ENCODE measurements at places on chromosomes 12 and 14.
A peak's percentile ranks its signal among the peaks of the same experiment; 100 is the strongest.

- DNase-seq = no peak
Measured at GRCh38 chr12:55982319-55982936, 8.6 kb downstream of the RAB5B start.

- no peak for DNase-seq
Measured at GRCh38 chr14:62455446-62455845, 589.8 kb downstream of the KCNH5 start.

DNA sequence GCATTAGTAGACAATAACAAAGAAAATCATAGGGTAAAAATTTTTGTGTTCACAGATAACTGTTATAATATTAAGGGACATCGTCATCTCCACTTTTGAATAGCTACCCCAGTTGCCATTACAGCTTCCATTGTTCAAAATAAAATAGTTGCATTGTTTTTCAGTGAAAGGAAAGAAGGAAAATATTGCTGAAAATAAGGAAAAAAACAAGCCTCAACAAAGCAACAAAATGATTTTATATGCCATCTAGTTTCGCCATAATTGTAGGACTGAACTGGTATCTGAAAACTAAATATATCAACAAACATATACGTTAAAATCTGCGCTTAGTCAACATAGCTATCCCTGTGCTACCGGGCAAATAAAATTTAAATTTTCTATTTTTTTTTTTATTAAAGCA lies 3.3 kb downstream of the CDK17 start:
- no peak for DNase-seq

DNA sequence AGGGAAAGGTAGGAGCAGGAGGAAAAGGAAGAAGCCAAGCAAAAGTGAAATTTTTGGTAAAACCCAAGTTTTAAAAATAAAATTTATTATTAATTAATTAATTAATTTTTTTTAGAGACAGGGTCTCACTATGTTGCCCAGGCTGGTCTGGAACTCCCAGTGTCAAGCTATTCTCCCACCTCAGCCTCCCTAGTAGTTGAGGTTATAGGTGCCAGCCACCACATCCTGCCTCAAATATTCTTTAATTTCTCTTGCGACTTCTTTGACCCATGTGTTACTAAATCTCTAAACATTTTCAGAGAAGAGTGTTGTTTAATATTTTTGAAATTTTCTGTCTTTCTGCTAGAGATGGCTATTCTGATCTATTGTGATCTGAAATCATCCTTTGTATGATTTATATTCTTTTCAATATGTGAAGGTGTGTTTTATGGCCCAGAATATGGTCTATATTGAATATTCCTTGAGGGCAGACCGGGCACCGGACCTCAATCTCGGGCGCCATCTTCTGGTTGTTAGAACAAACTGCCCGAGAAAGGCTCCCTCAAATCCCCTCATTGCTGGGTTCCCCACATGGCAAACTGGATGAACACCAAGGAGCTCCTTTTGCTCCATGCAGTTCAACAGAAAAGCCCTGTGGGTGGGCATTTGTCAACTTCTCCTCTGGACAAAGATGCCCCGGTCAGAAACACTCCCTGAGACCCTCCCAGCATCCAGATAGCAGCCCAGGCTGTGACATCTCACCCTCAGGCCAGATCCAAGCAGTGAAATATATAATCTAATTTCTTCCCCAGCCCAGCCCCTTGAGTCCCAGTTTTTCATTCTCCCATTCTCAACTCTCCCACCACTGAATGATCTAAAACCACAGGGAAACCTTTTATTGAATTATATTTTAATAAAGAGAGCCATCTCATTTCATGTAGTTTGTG lies 110.5 kb downstream of the ASCL4 start:
- peak; percentile 70 for DNase-seq

DNA sequence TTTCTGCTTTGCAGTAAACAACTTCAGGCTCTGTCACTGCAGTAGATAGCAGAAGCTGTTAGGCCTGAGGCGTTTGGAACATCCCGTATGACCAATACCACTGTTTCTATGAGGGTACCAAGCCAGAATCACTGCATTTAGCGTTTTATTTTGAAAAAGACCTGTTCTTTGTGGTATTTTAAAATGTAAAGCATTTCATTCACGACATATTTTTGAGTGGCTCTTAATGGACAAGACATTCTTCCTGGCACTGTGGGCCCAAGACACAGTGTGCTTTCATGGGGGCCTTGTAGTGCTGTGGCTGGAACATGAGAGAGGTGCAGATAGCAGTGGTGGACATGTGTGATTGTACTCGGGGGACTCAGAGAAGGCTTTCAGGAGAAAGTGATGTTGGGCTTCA lies 86.4 kb downstream of the DDX51 start:
- DNase-seq = no peak

DNA sequence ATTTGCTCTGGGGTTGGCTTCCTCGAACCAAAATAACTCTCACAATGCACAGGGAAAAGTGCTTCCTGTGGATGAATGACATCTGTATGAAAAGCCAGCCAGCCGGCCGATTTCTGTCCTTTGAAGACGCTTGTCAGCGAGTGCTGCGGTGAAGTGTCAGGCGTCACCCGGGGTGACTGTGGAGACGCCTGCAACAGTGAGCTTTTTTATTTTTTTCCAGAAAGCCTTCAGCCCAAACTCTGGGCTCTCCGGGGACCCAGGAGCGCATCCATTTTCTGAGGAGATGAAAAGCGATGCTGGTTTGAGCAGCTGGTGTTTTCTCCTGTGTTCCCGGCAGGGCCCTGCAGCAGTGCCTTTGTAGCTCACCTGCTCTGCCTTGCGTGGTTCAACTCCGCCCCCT lies 147.9 kb upstream of the MYL2 start:
- no peak for DNase-seq

GRCh38 chr12:194276-194675 lies 19.7 kb downstream of the SLC6A12 start:
- no peak for DNase-seq

DNA sequence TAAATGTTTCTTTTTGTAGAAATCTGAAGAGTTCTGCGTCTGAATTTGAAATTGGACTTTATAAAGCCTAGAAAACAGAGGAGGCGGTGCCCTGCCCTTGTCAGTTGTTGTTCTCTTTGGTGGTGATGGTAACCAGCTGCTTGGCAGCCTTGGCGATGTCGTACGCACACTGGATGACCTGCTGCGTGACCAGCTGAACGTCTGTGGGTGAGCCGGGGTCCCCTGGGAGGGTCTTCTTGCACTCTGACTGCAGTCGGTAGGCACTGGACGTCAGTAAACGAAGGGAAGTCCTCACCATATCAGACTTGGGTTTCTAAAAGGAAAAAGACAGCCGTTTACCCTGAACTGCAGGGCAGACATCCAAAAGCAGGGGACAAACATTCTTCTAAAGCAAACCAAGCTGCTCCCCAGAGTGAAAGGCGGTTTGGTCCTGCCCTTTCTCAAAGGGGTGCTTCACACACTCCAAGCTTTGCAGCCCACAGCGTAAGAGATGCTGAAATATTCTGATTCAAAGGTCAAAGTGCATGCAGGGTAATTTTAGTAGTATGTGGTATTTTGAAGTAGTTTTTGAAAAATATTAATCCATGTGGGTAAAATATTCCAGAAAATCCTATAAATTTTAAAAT lies 32.9 kb downstream of the TCHP start:
- DNase-seq = peak; percentile 32

- DNase-seq = peak; percentile 34
Measured at GRCh38 chr12:93572712-93573551, 457 bp downstream of the SOCS2 start.

DNA sequence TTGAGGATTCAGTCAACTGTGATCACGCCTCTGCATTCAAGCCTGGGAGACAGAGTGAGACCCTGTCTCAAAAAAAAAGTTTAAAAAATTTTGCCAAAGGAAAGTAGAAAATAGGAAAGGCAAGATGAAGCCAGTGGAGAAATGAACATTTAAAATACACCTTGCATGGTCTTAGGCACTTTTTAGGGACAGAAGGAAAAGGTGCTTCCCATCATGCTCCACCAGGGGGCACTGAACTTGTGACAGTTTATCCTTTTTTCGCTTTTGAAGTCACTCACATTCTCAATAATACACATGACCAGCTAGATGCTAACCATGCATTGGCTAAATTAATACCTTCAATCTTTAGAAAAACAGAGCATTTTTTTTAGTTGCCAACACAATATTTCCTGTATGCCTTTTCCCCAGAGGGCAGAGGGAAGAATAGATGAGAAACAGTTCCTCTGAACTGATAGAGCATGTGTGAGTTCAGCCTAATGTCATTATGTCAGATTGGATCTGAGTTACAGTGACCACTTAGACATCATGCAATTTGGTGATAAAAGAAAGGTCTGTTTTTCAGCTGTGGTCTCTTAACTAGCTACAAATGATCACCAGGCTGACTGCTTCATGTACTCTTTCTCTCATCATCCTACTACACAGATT lies 221.8 kb upstream of the SSTR1 start:
- DNase-seq = peak; percentile 63

GRCh38 chr12:84077679-84078078 lies 834.9 kb downstream of the SLC6A15 start:
- no peak for DNase-seq

DNA sequence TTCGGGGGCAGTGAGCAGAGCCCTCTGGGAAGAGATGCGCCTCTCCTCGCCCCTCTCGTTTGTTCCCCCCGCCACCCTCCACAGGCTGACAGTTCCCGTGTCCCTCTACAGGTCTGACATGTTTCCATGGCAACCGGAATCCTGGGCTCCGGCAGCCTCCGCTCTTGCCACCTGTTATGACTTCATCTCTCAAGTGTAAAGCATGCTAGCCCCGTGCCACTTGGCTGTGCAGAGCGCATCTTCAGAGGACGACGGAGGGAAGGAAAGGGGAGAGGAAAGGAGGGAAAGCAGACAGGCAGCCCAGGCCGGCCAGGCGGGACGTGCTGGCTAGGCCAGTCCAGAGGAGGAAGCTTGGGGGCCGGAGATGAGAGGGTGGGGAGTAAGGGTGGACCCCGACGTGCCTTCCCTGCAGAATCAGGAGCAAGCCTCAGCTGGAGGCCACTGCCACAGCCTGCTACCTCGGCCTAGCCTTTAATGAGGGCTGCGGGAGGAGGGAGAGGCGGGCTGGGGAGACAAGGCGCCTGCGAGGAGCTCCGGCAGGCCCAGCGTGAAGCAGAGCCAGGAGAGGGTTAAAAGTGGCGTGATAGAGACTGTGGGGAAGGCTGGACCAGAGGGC lies 214.3 kb downstream of the DPF3 start:
- DNase-seq = peak; percentile 11

GRCh38 chr12:254039-254438 lies 8.6 kb downstream of the SLC6A13 start:
- DNase-seq = no peak

- DNase-seq = peak; percentile 62
Measured at GRCh38 chr12:57146961-57147944, at the start of gene LRP1-AS. Gene LRP1-AS, minus strand, starts transcription at chr12:57147619.

GRCh38 chr14:79580414-79580813 lies 630.9 kb downstream of the DIO2 start:
- DNase-seq = no peak

GRCh38 chr12:43453761-43454160 lies 98.2 kb downstream of the ADAMTS20 start:
- no peak for DNase-seq

DNA sequence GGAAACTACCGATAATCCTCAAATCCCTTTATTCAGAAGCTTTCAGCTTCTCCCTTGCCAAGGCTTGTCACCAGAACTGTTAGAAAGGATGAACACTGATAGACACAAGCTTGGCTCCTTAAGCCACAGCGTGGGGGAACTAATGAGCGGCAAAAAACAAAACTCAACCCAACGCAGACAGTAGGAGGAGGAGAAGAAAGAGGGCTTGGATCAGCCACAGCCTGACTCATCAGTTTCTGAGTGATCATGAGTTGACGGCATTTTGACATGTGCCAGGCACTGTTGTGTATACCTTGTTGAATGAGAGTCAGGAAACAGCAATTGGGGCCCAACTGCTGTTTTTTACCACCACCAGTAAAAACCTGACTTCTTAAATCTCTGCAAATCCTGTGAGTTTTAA lies 23.7 kb downstream of the PLXNC1 start:
- peak; percentile 59 for DNase-seq

GRCh38 chr12:124664395-124665111 lies 97.1 kb upstream of the NCOR2 start:
- no peak for DNase-seq

- DNase-seq = no peak
Measured at GRCh38 chr14:59630288-59630963, 53.8 kb upstream of the CCDC175 start.

DNA sequence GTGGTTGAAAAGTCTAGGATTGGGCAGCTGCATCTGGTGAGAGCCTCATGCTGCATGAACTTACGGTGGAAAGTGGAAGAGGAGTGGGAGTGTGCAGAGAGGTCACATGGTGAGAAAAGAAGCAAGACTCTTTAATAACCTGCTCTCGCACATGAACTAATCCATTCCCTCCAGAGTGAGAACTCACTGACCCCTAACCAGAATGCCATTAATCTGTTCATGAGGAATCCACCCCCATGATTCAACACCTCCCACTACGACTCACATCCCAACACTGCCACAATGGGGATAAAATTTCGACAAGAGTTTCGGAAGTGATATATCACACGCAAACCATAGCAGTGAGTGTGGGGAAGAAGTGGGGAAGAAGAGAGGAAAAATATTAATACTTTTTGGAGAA lies 377.4 kb downstream of the NAV3 start:
- no peak for DNase-seq

- DNase-seq = no peak
Measured at GRCh38 chr12:95259368-95259767, 41.8 kb downstream of the VEZT start.

DNA sequence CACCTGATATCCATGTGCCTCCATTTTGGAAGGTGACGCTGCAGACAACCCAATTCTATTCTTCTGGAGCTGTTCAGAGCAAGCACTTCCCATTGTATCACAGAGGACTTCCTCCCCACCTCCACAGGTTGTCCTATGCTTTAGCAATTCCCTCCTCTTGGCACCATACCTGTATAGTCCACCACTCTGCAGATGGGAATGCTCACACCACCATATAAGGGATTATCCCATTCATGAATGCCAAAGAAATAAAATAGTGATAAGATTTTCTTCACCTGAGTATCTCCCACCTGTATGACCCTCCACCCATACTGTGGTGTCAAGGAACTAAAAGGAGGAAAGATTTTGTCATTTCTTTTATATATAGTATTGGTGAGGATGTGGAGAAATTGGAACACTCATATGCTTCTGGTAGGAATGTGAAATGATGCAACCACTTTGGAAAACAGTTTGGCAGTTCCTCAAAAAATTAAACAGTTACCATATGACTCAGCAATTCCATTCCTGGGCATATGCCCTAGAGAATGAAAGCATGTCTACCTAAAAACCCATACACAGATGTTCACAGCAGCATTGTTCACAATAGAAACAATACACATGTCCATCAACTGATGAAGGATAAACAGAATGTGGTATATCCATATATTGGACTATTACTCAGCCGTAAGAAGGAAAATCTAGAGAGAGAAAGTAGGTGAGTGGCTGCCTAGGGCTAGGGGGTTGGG lies 75.2 kb downstream of the FIGNL2 start:
- peak; percentile 85 for DNase-seq

GRCh38 chr14:24774187-24774915 lies 140.4 kb upstream of the GZMB start:
- no peak for DNase-seq
